ENCODE measurements at places on chromosomes 5 and 9. TPM values are rescaled to one million over a fixed set of nuclear protein-coding genes. Genes with fewer than 3 reads are reported as not detected.

The SRP19 gene
- 26.8 TPM for total RNA-seq

The TTC23L gene
- 7.1 TPM for total RNA-seq

The SPINK6 gene
- not detected for total RNA-seq

The SOX30 gene
- not detected for total RNA-seq

The CERCAM gene
- 87.2 TPM for total RNA-seq

The SAXO1 gene
- not detected for total RNA-seq

The SH3GLB2 gene
- total RNA-seq = 213 TPM

The RASGRF2 gene
- total RNA-seq = 0.48 TPM

The ALG2 gene
- 30.2 TPM for total RNA-seq

The NTNG2 gene
- not detected for total RNA-seq

DNA sequence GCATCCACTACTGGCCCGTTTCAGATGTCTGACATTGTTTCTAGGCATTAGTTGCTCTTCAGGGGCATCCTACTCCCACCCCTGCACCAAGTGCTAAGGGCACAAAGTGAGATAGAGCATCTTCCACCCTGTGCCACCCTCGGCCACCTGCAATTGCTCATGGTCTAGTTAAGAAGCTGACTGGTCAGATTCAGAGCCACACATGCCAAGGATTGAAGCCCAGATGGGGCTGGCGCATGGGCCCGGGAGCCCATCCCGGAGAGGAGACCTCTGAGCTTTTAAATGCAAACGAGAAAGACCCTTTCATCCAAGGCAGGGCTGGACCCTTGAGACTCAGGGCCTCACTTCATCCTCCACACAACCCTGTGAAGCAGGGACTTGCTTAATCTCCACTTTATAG, 28.5 kb downstream of the HRH2 start:
- DNase-seq = no peak
- no peak overlapping the region for H3K27ac ChIP-seq
- peaks cover 100% of the 10 kb centered on the region for H3K27me3 ChIP-seq
- H3K4me1 ChIP-seq = no peaks in the 10 kb centered on the region
- H3K36me3 ChIP-seq = no peaks in the 10 kb centered on the region

DNA sequence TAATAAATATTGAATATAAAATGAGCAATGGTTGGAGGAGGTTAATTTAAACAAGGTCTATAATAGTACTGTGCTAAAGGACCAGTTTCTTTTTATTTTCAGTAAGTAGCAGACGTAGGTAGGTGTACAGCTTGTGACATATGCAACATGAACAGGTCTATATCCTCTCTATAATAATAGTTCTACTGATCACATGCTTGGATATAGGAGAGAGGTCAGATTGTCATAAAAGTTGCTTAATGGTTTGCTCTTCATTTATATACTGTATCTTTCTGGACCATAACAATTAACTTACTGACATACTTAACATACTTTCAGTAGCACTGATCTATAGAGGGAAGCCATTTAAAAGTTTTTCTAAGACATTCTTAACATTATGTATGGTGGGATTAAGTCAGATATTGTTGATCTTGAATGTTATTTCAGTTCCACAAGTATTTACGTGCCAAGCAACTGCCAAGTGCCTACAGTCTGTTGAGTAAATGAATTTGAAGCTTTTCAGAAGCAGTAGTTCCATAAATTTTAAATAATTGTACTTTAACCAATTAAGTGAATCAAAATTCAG, 68.0 kb downstream of the DENND4C start:
- no peaks in the 10 kb centered on the region for H3K27me3 ChIP-seq
- no peak overlapping the region for H3K4me3 ChIP-seq
- H3K4me1 ChIP-seq = no peaks in the 10 kb centered on the region
- no peak overlapping the region for H3K27ac ChIP-seq
- no peaks in the 10 kb centered on the region for H3K36me3 ChIP-seq

DNA sequence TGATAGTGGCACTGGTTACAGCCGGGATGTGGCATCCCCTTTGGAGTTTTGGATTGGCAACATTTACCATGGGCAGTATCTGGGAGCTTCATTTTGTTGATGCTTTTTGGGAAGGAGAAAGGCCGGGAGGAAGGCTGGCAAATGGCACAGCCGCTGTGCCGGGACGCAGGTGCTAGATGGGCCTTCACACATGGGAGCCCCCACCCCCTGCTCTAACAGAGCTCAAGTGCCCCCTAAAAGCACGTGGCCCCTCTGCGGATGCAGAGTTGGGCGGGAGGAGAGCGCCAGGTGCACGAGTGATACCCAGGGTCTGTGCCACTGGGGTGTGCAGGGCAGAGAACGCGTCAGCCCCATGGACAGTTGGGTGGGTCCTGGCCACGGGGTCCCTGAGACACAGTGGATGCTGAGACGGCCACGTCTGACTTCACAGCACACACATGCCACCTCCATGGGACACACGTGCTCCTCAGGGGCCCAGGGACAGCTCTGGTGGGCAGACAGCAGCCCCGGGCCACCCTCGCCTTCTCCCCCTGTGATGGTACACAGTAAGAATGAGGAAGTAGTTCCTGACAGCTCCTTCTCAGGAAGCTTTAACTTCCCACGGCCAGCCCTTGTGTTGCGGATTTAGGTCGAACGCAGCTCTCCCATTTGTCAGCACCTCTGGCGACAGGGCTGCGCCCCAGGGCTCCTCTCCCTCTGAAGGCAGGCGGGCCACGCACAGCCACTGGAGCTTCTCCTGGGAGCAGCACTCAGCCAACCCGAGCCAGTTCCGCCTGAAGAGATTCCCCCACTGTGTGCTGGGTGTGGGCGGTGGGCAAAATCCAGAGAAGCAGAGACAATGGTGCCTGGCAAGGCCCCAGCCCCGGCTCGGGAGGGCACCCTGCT, 10.8 kb downstream of the SLC9A3 start:
- no peak overlapping the region for H3K27ac ChIP-seq
- H3K36me3 ChIP-seq = no peaks in the 10 kb centered on the region
- no peak overlapping the region for H3K4me3 ChIP-seq
- DNase-seq = peak; percentile 65

DNA sequence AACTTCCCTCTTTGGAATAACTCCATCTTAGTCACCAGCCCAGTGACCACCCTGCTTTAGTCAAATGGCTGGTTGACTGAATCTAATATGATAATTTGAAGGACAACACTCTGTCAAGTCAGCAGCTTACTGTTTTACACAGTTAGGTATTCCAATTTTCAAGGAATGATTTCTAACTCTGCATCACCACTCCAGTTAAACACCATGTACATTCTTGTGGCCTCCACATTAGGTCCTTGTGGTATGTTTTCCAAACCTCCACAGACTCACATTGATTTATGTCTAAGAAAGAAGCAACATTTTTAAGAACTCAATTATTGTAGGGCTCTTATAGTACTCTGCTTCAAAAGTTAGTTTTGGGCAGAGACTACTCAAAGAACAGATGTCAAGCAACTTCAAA, 110.7 kb downstream of the TLE1 start:
- H3K27me3 ChIP-seq = no peaks in the 10 kb centered on the region
- no peak overlapping the region for H3K4me3 ChIP-seq
- H3K27ac ChIP-seq = no peak overlapping the region
- H3K4me1 ChIP-seq = no peaks in the 10 kb centered on the region

- no peaks in the 10 kb centered on the region for H3K4me1 ChIP-seq
- H3K4me3 ChIP-seq = no peak overlapping the region
- DNase-seq = no peak
- no peak overlapping the region for H3K27ac ChIP-seq
These were observed 143.8 kb downstream of the MAST4 start for GRCh38 chr5:66739951-66740350.

DNA sequence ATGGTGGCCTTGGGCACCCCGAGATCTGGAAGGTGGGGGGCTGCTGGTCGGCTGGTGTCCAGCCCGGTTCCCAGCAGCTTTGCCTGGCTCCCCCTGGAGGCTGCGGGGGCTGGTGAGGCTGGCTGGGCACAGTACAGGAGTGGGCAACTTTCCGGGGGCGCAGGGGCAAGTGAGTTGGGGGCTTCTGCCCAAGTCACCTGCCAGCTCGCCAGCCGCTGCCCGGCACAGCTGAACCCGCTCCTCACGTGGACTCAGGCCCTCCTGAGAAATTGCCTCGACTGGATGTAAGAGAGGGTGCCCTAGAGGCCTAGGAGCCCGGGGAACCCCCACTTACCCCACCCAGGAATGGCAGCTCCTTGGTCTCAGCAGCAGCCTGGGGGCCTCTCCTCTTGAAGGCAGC, 15.4 kb downstream of the KCNT1 start:
- H3K4me1 ChIP-seq = no peaks in the 10 kb centered on the region
- H3K27me3 ChIP-seq = peaks cover 91% of the 10 kb centered on the region
- no peak overlapping the region for H3K4me3 ChIP-seq
- H3K36me3 ChIP-seq = no peaks in the 10 kb centered on the region
- no peak overlapping the region for H3K27ac ChIP-seq

- no peaks in the 10 kb centered on the region for H3K36me3 ChIP-seq
- H3K27ac ChIP-seq = no peak overlapping the region
- DNase-seq = no peak
- H3K4me3 ChIP-seq = no peak overlapping the region
- H3K4me1 ChIP-seq = no peaks in the 10 kb centered on the region
These were observed 282.9 kb downstream of the RASEF start for GRCh38 chr9:82780017-82780416.

- peak overlapping the region; percentile 27 for H3K27ac ChIP-seq
- H3K4me1 ChIP-seq = peaks cover 71% of the 10 kb centered on the region
- peak; percentile 42 for DNase-seq
- peaks cover under 1% of the 10 kb centered on the region for H3K36me3 ChIP-seq
These were observed 1.9 kb downstream of the TBC1D2 start for GRCh38 chr9:98253565-98253964.

DNA sequence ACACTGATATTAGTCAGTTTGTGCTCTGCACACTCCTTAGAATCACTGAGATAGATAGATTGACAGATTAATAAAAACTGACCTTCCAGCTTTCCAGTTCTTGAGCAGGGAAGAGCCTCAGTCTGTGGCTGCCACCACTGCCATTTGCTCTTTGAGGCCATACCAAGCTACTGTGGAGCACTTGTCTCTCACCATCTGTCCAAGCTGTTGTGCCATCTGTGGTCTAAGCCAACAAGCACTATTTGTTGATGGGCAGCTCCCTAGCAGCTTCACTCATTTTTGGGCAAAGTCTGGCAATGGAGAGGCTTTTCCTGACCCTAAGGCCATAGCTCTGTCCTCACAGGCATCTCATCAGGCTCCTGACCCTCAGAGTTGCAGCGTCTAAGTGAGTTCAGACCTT, 30.4 kb downstream of the HTR1A start:
- no peaks in the 10 kb centered on the region for H3K27me3 ChIP-seq
- DNase-seq = no peak
- H3K4me3 ChIP-seq = no peak overlapping the region
- no peak overlapping the region for H3K27ac ChIP-seq
- H3K4me1 ChIP-seq = no peaks in the 10 kb centered on the region
- no peaks in the 10 kb centered on the region for H3K36me3 ChIP-seq

GRCh38 chr5:107639990-107640389, 30.7 kb downstream of the EFNA5 start:
- no peak overlapping the region for H3K4me3 ChIP-seq
- no peaks in the 10 kb centered on the region for H3K27me3 ChIP-seq
- H3K4me1 ChIP-seq = no peaks in the 10 kb centered on the region
- H3K27ac ChIP-seq = no peak overlapping the region
- peaks cover 24% of the 10 kb centered on the region for H3K36me3 ChIP-seq

DNA sequence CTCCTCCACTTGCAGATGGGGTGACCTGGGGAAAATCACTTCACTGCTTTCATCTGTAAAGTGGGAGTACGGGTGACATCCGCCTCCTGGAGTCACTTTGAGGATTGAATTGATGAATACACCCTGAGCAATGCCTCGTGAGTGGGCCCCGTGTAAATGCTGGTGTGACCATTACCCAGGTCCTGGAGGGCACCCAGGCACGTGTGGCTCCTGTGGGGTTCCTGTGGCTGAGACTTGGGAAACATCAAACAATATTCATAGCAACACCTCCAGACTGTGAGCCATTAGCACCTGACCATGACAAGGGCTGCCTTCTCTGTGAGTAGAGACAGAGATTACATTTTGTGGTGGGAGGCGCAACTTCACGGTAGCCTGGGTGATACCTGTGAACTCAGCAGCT, 11.4 kb downstream of the MRPL36 start:
- no peaks in the 10 kb centered on the region for H3K36me3 ChIP-seq
- H3K27me3 ChIP-seq = peaks cover 52% of the 10 kb centered on the region
- no peak overlapping the region for H3K4me3 ChIP-seq
- no peak for DNase-seq
- H3K4me1 ChIP-seq = peaks cover 11% of the 10 kb centered on the region

DNA sequence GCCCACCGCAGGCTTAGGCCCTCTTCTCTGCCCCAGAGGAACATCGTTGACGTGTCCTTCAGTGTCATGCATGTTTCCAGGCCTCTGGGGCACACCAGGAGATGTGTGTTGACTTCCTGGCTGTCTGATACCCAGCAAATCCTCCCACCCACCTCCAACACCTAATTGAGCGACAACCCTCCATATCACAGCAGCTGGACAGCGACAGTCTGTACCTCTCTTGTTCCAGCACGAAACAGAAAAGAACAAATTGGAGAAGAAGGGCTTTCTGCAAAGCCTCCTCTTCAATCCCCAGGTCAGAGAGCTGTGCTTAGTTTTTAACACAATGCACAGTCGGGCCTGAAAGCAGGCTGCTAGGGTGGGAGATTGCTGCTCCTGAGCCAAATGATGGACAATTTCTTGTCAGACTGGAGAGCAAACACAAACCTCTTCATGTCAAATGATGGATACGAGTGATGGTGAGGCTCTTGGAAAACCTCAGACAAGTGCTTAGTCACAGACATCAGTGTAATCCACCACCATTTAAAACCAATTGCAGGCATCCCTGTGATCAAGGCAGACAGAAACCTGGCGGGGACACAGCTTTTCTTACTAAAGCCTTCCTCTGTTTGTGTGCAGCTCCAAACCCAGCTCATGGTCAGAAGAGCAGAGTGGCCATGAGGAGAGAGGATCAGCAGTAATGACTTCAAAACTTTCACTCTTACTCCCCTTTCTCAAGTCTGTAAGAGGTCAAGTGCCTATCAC, 110.6 kb downstream of the EBF1 start:
- no peaks in the 10 kb centered on the region for H3K36me3 ChIP-seq
- H3K4me1 ChIP-seq = no peaks in the 10 kb centered on the region
- peaks cover 20% of the 10 kb centered on the region for H3K27me3 ChIP-seq
- H3K4me3 ChIP-seq = no peak overlapping the region
- DNase-seq = no peak
